ENCODE measurements at places on chromosomes 7 and 10.

DNA sequence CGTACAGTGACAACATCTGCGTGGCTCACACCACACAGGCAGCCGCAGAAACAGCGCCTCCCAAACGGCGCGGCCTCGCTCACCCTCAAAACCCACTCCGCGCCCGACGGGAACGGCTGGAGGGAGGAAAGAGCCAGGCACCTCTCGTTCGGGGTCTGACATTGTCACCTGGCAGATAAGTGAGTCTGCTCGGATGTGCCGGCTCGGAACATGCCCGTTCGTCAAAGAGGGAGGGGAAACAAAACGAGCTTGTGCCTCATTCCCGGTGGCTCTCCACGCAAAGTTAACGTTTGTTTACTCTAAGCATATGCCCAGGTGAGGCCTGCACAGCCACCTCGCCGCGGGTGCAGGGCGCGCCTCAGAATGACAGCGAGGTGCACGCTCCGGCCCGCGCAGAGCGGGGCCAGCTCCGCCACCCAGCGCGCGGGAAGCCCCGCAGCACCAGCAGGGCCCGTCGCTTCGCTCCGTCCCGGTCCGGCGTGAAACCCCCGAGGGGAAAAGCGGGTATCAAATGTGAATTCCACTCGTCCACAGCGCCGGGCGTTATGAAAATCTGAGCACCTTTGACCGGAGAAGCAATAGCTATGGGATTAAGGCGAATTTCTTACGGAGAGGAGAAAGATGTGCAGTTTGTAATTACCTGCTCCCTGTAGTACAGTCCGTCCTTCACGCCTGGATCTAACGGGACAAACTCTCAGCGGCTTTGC is 13.1 kb downstream of the CNPY1 start:
- DNase-seq = no peak

DNA sequence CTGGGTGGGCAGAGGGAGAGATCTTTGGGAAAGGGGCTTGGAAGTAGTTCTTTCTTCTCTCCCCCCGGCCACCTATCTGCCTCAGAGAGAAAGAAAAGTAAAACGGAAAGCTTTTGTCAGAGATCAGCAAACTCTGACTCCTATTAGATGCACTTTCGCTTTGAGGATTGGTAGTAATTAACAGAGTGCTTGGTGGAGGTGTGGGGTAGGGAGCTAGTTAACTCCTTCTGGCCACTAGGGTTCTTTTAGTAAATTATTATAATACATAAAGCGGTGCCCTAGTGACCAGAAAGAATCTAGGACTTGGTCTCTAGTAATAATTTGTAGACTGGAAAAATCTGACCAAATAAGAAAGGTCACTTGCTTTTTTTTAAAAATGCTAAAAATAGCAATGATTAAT is 54.6 kb downstream of the CPVL start:
- DNase-seq = no peak

- DNase-seq = peak; percentile 16
These were observed 104.7 kb downstream of the GPR85 start for GRCh38 chr7:112981966-112982365.

- DNase-seq = no peak
These were observed 220.0 kb downstream of the KIF20B start for GRCh38 chr10:89921403-89921802.

DNA sequence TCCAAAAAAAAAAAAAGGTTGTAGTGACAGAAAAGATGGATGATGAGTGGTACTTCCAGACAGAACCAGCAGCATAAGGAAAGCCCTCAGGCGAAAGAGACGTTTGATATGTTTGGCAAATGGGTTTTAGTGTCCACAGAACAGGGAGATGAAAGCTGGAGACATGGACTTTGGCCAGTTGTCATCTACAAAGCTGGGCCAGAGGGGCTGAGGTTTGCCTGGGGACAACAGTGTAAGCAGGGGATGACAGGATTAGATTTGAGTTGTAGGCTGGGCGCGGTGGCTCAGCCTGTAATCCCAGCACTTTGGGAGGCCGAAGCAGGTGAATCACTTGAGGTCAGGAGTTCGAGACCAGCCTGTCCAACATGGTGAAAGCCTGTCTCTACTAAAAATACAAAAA is 47.8 kb upstream of the ELN start:
- no peak for DNase-seq

GRCh38 chr7:55100544-55101327 is 81.9 kb downstream of the EGFR start:
- peak; percentile 69 for DNase-seq

GRCh38 chr7:130896051-130896881 is 162.3 kb upstream of the KLF14 start:
- no peak for DNase-seq

DNA sequence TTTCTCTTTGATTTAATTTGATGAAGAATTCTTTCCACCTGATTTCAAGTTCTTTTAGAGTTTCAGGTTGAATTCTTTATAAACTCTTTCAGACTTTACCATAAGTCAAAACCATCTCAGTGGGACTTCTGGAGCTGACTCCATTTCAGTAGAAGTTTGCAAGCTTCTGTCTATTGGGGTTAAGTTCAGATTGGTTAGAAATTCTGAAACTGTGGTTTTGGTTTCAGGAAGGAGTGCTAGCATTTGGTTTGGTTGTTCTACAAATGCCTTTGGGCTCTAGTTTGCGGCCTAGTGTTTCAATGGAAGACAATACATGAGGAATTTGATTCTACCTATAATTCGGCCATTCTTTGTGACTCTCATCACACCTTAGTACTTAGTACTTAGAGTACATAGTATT is 176.8 kb upstream of the RHOBTB1 start:
- DNase-seq = no peak

DNA sequence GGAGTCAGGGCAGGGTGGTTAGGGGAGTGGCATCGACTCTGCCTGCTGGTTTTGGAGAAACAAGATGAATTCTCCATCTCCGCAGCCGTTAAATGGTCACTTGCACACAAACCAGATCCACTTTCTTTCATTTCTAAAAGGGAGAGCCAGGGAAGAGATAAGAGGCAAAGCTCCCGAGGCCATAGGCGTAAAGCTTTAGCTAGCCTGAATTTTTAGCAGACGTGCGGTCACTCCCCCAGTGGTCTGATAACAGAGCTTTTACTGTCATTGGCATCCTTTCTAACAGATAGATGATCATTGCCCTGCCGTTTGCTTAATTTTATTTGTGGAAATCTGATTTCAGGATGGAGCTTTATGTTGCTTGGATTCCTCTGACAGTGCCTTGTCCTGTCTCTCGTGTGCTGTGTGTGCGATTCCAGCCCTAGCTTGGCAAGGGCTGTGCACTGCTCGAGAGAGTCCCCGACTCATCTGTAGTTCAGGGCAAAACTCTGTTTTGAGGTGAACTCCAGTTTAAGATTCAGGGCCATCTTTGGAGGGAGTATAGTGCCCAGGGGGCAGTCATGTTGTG is 62.5 kb downstream of the GATA3 start:
- DNase-seq = no peak

- DNase-seq = no peak
These were observed 65.6 kb downstream of the ITIH5 start for GRCh38 chr10:7601023-7601656.

DNA sequence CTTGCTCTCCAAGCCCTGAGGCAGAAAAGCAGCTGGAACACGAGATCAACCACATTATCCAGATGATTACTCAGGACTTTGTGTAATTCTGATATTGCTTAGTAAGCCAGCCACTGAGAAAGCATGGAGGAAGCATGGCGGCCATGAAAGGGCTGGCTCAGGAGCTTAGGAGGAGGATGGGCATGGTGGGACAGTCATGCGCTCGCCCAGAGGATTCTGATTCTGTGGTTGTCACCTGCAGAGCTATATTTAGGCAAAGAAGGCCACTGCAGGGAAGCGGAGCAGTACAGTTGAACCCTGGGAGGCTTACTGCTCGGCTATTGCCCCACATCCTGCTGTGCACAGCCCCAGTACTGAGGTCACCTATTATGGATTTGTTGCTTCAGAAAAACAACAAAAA is 128.8 kb upstream of the DNAJB12 start:
- DNase-seq = no peak
